ENCODE measurements at places on chromosomes 1 and 21.

DNA sequence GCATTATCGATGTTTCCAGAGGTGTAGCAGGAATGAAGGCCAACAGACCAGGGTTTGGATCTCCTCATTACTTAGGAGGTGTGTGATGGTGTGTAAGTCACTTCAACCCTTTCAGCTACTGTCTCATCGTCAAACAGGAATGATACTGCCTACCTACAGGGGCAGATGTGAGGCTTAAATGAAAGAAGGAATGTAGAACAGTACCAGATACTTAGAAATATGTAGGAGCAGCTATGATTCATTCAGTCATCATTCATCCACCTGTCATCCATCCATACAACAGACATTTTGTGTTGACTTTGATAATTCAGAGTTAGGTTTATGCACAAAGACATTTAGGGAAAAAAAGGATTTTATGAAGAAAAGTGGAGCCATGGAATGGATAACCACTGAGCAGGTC, 486.9 kb upstream of the DAB1 start:
- no peak for DNase-seq

GRCh38 chr1:27154469-27154990, 395 bp downstream of the SLC9A1 start:
- DNase-seq = no peak

DNA sequence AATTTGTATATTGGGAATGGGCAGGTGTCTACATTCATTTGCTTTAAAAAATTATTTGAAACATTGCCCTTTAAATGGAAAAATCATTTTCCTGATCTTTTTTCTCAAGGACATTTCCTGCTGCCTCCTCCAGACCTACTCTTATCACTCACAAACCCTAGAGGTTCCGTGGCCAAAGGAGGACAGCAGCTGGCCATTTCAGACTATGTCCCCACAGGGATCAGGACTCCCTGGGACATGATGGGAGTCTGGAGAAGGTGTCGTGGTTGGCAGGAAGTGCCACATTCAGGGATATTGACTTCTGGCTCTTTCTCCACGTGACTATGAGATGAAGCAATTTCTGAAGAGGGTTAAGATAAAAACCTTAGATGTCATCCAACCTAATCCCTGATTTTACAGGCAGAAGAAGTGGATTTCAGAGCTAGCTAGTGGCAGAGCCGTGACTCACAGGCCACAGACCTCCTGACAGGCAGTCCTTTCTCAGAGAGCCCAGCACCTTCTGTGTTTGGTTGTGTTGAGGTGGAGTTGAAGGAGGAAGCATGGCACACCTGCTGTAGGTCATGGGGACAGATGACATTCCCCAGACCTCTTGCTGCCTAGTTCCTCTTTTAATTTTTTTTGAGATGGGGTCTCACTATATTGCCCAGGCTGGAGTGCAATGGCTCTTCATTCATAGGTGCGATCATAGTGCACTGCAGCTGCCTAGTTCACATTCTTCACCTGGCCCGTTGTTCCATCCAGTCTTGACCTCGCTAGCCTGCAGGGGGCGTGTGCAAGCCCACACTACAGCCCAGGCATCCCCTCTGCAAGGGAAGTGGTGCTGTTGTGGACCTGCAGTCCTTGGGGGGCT, 25.5 kb upstream of the IL10 start:
- no peak for DNase-seq

- no peak for DNase-seq
Measured at GRCh38 chr1:63884486-63884885, 110.7 kb downstream of the ROR1 start.

DNA sequence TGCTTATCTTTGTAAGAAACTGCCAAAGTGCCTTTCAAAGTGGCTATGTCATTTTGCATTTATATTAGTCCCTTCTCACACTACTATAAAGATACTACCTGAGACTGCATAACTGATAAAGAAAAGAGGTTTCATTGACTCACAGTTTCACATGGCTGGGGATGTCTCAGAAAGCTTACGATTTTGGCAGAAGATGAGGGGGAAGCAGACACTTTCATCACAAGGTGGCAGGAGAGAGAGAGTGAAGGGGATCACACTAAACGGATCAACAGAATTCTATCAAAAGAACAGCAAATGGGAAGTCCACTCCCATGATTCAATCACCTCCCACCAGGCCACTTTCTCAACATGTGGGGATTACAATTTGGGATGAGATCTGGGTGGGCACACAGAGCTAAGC, 1352.0 kb upstream of the B3GALT2 start:
- DNase-seq = no peak

- no peak for DNase-seq
Measured at GRCh38 chr1:21756393-21757089, 26.4 kb downstream of the USP48 start.

GRCh38 chr1:230898144-230898543, 29.8 kb upstream of the C1orf198 start:
- no peak for DNase-seq

GRCh38 chr21:14675774-14676530, 129.8 kb upstream of the SAMSN1 start:
- DNase-seq = no peak

- no peak for DNase-seq
Measured at GRCh38 chr1:185151215-185151614, 5.5 kb downstream of the TRMT1L start.

GRCh38 chr1:184329962-184330868, 56.6 kb upstream of the C1orf21 start:
- no peak for DNase-seq

DNA sequence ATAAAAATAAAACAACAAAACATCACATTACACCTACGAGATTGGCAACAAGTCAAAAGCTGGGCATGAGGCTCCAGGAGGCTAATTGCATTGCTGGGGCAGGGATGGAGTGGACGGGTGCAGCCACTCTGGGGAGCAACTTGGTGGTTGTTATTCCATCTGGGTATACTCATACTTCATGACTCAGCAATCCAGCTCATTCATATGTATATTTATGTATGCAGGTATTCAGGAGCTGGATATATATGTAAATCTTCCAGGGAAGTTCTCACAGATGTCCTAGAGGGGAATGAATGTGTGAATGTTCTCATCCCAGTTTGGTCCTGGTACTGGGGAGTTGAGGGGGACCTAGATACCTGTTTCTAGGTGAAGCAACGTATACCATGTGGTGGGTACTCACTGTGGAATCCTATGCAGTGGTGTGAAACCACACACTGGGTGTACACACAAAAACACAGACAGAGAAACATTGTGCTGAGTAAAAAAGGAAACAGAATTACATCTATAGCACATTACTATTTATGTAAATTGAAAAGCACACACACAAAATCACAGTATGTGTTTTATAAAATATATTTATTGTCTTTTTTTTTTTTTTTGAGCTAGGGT, 79.7 kb upstream of the RAB4A start:
- no peak for DNase-seq

DNA sequence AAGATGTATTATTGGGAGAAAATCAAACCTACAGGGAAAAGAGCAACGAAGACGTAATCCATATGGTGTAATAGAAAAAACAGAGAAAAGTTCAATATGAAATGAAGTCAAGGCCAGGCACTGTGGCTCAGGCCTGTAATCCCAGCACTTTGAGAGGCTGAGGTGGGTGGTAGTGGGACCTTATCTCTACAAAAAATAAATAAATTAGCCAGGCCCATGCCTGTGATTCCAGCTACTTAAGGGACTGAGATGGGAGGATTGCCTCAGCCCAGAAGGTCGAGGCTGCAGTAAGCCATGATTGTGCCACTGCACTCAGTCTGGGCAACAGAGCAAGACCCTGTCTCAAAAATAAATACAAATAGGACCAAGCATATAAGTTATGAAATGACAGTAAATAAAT, 11.4 kb downstream of the DESI2 start:
- no peak for DNase-seq

- no peak for DNase-seq
Measured at GRCh38 chr21:40847951-40848350, 993 bp upstream of the DSCAM start.

DNA sequence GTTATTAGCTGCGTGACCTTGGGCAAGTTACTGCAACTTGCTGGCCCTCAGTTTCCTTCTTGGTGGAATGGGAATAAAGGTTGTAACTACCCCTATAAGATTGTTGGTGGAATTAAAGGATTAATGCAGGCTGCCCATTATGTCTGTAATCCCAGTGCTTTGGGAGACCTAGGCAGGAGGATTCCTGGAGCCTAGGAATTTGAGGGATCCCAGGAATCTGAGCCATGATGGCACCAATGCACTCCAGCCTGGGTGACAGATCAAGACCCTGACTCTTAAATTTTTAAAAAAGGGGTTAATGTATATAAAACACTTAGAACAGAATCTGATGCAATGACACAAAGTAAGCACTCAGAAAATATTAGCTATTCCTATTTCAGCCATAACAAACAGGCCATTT, 67.3 kb downstream of the PTGER3 start:
- no peak for DNase-seq

GRCh38 chr21:17784180-17784598, 35.0 kb downstream of the C21orf91 start:
- DNase-seq = no peak

- no peak for DNase-seq
Measured at GRCh38 chr1:76870037-76870436, 2.8 kb downstream of the ST6GALNAC5 start.

DNA sequence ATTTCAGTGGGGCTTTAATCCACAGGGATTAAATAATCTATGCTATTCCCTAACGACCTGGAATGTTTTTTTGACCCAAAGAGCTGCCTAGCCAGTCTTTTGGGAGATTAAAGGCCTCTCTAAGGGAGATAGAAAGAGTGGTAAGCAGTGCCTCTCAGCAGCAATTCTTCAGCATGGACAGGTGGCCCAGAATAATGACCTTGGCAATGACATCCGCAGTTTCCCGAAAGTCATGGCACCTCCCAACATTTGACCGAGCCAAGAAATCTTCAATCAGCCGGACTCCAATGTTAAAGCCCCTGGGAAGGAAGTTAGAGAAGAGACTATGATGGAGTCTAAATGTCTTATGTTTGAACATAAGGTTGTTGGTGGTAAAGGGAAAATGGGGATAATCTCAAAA, 9.8 kb downstream of the TRAPPC3 start:
- DNase-seq = no peak

DNA sequence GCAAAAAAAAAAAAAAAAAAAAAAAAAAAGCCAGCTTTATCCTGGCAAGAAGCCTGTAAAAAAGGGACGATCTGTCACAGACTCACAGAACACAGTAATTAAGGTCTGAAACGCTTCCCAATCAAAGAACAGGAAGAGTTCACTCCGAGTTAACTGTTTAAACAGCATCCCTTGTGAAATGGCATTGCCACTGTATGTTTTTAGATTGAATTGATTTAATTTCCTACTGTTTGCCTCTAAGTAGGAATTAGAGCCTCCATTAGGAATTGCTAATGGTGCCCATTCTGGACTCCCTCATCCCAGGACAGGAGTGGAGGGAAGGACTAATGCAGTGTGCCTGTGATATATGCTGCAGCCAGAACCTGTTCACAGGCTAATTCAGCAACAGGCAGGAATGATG, 370.8 kb downstream of the RWDD3 start:
- DNase-seq = no peak

GRCh38 chr1:162204129-162204822, 134.8 kb downstream of the NOS1AP start:
- DNase-seq = no peak

Data from mesothelial cell of epicardium (in vitro differentiated cells).